Right lobe of liver (tissue), 6 donors: ENCODE measurements at places on chromosomes 5 and 9.

GRCh38 chr5:4700069-4700468 lies 440.1 kb upstream of the ADAMTS16 start:
- H3K36me3 ChIP-seq = no peaks in the 10 kb centered on the region
- no peak overlapping the region for H3K27ac ChIP-seq
- H3K4me1 ChIP-seq = no peaks in the 10 kb centered on the region
- H3K27me3 ChIP-seq = no peaks in the 10 kb centered on the region
- no peak for DNase-seq

GRCh38 chr5:50969151-50970031 lies 303.0 kb downstream of the PARP8 start:
- H3K4me3 ChIP-seq = no peak overlapping the region
- H3K36me3 ChIP-seq = no peaks in the 10 kb centered on the region
- peaks cover 7% of the 10 kb centered on the region for H3K27me3 ChIP-seq
- no peak overlapping the region for H3K27ac ChIP-seq
- DNase-seq = no peak

- H3K36me3 ChIP-seq = no peaks in the 10 kb centered on the region
- H3K27me3 ChIP-seq = no peaks in the 10 kb centered on the region
- no peak for DNase-seq
- H3K4me1 ChIP-seq = no peaks in the 10 kb centered on the region
- H3K4me3 ChIP-seq = no peak overlapping the region
Observed at GRCh38 chr5:32542216-32543059, 42.9 kb upstream of the SUB1 start.

DNA sequence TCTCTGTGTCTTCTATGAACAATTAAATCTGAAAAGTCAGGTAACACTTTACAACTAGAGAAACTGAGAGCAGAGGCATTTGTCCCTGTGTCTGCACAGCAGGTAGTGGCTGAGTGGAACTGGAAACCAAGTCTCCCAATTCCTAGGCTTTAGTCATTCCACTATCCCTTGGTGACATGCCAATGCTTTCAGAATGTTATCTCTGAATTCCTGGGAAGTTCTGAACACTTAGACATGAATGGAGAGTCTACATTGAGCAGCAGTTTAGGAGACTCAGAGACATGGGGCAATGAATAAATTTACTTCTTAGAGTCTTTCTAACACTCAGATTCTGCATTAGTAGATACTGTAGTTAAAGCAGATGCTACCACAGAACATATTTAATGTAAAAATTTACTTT lies 94.8 kb upstream of the APC start:
- no peak overlapping the region for H3K27ac ChIP-seq
- no peaks in the 10 kb centered on the region for H3K4me1 ChIP-seq
- no peaks in the 10 kb centered on the region for H3K27me3 ChIP-seq
- no peak overlapping the region for H3K4me3 ChIP-seq

GRCh38 chr5:134651531-134651930 lies 2.9 kb downstream of the SEC24A start:
- H3K4me3 ChIP-seq = no peak overlapping the region
- DNase-seq = no peak
- H3K4me1 ChIP-seq = peaks cover 18% of the 10 kb centered on the region
- H3K27me3 ChIP-seq = no peaks in the 10 kb centered on the region
- no peaks in the 10 kb centered on the region for H3K36me3 ChIP-seq

- H3K27ac ChIP-seq = no peak overlapping the region
- no peak for DNase-seq
- no peak overlapping the region for H3K4me3 ChIP-seq
Observed at GRCh38 chr5:179118338-179118737, 58.2 kb downstream of the ZNF354C start.
